Esophagus muscularis mucosa (tissue), 4 donors: ENCODE measurements at places on chromosomes 16 and 17. TPM values are rescaled to one million over a fixed set of nuclear protein-coding genes. Genes with fewer than 3 reads are reported as not detected.
A peak's percentile ranks its signal among the peaks of the same experiment; 100 is the strongest.

Gene G6PC1
- not detected for total RNA-seq

Gene SLC43A2
- total RNA-seq = 20.0 TPM

- H3K27ac ChIP-seq = no peak overlapping the region
- H3K27me3 ChIP-seq = no peaks in the 10 kb centered on the region
- H3K36me3 ChIP-seq = no peaks in the 10 kb centered on the region
- peaks cover 5% of the 10 kb centered on the region for H3K4me1 ChIP-seq
- no peak overlapping the region for H3K4me3 ChIP-seq
- DNase-seq = no peak
Measured at GRCh38 chr16:14423344-14423743, 206.7 kb downstream of the PARN start.

- H3K36me3 ChIP-seq = peaks cover 21% of the 10 kb centered on the region
- peak overlapping the region; percentile 91 for H3K4me3 ChIP-seq
- no peaks in the 10 kb centered on the region for H3K27me3 ChIP-seq
- peaks cover 40% of the 10 kb centered on the region for H3K4me1 ChIP-seq
Measured at GRCh38 chr16:30063893-30064728, 1.4 kb upstream of the ALDOA start.

DNA sequence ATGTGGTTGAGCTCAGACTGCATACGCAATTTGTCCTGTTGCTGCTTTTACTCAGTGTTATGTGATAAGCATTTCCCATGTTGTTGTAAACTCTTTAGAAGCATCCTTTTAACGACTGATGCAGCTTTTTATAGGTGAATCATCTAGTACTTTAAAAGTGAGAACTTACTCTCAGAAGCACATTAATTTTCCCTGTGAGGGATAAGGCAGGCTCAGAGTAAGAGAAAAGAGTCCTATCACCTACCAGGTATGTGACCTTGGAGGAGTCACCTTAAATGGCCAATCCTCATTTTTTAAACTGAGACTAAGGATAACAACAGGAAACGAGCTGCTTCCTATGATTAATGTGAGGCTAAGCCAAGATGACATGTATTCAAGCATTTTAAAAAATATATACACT is 34.4 kb upstream of the GAN start:
- H3K27me3 ChIP-seq = no peaks in the 10 kb centered on the region
- no peaks in the 10 kb centered on the region for H3K4me1 ChIP-seq
- no peak overlapping the region for H3K4me3 ChIP-seq
- H3K36me3 ChIP-seq = no peaks in the 10 kb centered on the region
- no peak for DNase-seq

GRCh38 chr17:48427598-48427997 is 2.4 kb downstream of the SKAP1 start:
- peaks cover 18% of the 10 kb centered on the region for H3K27me3 ChIP-seq
- H3K27ac ChIP-seq = no peak overlapping the region
- H3K4me1 ChIP-seq = no peaks in the 10 kb centered on the region
- no peak overlapping the region for H3K4me3 ChIP-seq

- H3K27ac ChIP-seq = no peak overlapping the region
- H3K27me3 ChIP-seq = peaks cover 3% of the 10 kb centered on the region
- H3K4me1 ChIP-seq = no peaks in the 10 kb centered on the region
- no peak for DNase-seq
- H3K36me3 ChIP-seq = no peaks in the 10 kb centered on the region
Measured at GRCh38 chr17:74332017-74332650, 6.1 kb downstream of the KIF19 start.

DNA sequence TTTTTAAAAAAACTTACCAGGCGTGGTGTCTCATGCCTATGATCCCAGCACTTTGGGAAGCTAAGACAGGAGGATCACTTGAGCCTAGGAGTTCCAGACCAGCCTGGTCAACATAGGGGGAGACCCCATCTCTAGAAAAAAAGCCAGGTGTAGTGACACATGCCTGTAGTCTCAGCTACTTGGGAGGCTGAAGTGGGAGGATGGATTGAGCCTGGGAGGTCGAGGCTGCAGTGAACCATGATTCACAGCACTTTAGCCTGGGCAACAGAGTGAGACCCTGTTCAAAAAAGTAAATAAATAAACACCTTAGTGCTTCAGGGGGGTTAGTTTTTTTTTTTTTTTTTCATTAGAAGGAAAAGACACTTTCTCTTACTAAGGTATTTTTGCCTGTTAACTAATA is 58.9 kb upstream of the LRRC37A3 start:
- no peaks in the 10 kb centered on the region for H3K27me3 ChIP-seq
- peaks cover 27% of the 10 kb centered on the region for H3K4me1 ChIP-seq
- no peak overlapping the region for H3K4me3 ChIP-seq
- peaks cover 4% of the 10 kb centered on the region for H3K36me3 ChIP-seq
- DNase-seq = no peak

GRCh38 chr16:48611329-48612137 is 1.6 kb upstream of the N4BP1 start:
- DNase-seq = no peak
- peaks cover 43% of the 10 kb centered on the region for H3K4me1 ChIP-seq
- no peak overlapping the region for H3K4me3 ChIP-seq
- H3K36me3 ChIP-seq = no peaks in the 10 kb centered on the region
